T-helper 17 cell (primary cell): ENCODE measurements at places on chromosomes 3 and 15. TPM values are rescaled to one million over a fixed set of nuclear protein-coding genes. Genes with fewer than 3 reads are reported as not detected.
A peak's percentile ranks its signal among the peaks of the same experiment; 100 is the strongest.

- H3K27me3 ChIP-seq: peaks cover 32% of the 10 kb centered on the region
- no peak overlapping the region for H3K27ac ChIP-seq
- H3K36me3 ChIP-seq: peaks cover 2% of the 10 kb centered on the region
- H3K4me3 ChIP-seq: no peak overlapping the region
- no peak for DNase-seq
Measured at GRCh38 chr15:71752128-71752527, 58.2 kb upstream of the NR2E3 start.

DNA sequence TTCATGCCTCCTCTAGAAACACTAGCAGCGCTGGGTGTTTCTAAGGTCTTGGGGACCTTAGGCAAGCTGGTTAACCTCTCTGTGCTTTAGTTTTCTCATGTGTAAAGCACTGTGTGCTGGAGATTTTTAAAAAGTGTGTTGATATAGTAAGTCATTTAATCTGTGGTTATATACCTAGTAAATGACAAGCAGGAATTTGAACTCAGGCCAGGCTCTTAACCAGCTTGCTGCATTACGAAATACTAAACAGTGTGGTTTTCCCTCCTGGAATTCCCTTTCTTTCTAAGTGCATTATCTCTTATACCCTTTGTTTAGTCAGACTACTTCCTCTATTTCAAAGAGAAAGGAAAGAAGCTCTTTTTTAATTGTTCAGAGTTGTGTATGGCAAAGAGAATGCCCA is 26.5 kb downstream of the NEO1 start:
- peaks cover 23% of the 10 kb centered on the region for H3K4me1 ChIP-seq
- no peaks in the 10 kb centered on the region for H3K27me3 ChIP-seq
- no peak for DNase-seq
- no peak overlapping the region for H3K4me3 ChIP-seq
- no peak overlapping the region for H3K27ac ChIP-seq

DNA sequence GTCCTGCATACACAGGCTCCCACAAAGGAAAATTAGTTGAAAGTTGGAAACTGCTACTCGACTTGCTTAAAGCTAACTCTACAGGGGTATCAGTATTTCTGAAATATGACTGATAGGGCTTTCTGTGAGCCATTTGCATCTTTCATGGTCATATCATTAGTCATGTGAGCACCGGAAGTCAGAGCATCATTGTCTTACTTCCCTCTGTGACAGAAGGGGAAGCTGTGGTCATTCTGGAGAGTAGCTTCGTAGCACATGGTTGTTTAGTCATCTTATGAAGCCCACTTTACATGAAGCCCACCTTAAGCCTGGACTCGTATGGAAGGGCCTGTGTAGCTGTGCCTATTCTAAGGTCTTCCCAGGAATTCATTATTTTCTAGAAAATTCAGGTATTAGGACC is 69.0 kb downstream of the COL6A5 start:
- no peaks in the 10 kb centered on the region for H3K4me1 ChIP-seq
- H3K27ac ChIP-seq: no peak overlapping the region
- H3K27me3 ChIP-seq: peaks cover 12% of the 10 kb centered on the region

DNA sequence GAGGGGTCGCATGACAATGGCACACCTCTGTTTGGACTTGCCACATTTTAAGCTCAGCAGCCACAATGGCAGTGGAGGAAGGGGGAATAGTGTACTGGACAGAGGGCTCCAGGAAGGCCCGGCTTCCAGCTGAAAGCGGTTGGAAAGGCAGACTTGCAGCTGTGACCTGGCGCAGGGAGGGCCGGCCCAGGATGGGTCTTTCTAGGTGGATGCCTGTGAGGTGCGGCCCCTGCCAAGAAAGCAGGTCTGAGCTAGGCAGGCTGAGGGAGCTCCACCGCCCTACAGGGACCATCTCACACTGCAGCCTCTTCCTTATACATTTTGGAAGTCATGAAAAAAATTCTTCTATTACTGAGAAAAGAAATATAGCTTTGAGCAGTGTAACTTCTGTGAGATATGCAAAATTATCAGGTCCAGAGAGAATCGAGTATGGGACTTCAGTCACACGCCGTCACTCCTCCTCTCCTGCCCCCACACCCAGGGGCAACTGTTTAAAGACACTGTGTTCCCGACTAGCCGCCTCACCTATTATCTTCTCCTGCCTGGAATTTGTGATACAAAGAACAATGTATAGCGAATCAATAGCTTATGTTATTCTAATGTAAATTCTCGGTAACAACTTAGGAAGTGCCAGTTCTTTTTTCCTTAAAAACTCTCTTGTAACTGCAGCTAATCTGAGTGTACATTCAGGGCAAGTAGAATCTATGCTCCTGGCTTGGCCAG is 331.0 kb downstream of the OCA2 start:
- no peak for DNase-seq
- H3K27me3 ChIP-seq: no peaks in the 10 kb centered on the region

DNA sequence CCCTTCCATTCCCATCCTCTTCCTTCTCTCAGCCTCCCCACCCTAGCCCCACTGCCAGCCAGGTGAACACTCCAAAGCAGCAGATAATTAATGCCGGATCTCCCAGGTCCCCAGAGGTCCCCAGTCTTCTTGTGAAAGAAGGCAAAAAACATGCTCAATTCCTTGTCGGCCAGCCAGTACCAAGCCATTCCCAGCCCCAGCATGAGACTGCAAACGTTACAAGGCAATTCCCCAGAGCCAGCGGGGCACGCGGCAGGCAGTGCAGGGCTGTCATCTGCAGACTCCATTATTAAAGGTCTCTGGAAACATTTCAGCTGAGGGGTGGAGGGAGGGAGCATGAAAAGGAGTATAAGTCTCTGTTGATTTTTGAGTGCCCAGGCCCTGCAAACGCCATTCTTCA is 117.8 kb downstream of the XXYLT1 start:
- H3K27me3 ChIP-seq: no peaks in the 10 kb centered on the region
- H3K4me3 ChIP-seq: no peak overlapping the region
- no peak for DNase-seq
- peaks cover 32% of the 10 kb centered on the region for H3K4me1 ChIP-seq
- H3K36me3 ChIP-seq: peaks cover 7% of the 10 kb centered on the region
- H3K27ac ChIP-seq: no peak overlapping the region

GRCh38 chr15:92095693-92096092 is 242.2 kb downstream of the SLCO3A1 start:
- H3K36me3 ChIP-seq: no peaks in the 10 kb centered on the region
- H3K27me3 ChIP-seq: no peaks in the 10 kb centered on the region
- H3K27ac ChIP-seq: peak overlapping the region; percentile 93

DNA sequence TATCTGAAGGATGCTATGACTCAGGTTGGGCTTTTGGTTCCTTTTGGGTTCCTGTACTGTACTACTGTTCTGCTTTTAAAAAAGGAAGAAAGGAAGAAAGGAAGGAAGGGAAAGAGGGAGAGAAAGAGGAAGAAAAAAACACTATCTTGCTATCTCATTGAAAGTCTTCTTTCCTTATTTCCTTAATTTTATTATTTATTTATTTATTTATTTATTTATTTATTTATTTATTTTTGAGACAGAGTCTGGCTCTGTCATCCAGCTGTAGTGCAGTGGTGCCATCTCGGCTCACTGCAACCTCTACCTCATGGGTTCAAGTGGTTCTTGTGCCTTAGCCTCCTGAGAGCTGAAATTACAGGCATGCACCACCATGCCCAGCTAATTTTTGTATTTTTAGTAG is 198.9 kb upstream of the SOX2 start:
- H3K27ac ChIP-seq: no peak overlapping the region
- H3K27me3 ChIP-seq: no peaks in the 10 kb centered on the region
- H3K4me3 ChIP-seq: no peak overlapping the region
- no peaks in the 10 kb centered on the region for H3K36me3 ChIP-seq
- H3K4me1 ChIP-seq: no peaks in the 10 kb centered on the region
- DNase-seq: no peak

GRCh38 chr3:124823648-124824047 is 63.5 kb downstream of the ITGB5 start:
- H3K4me1 ChIP-seq: no peaks in the 10 kb centered on the region
- DNase-seq: no peak
- no peak overlapping the region for H3K4me3 ChIP-seq
- no peak overlapping the region for H3K27ac ChIP-seq

- no peak overlapping the region for H3K4me3 ChIP-seq
- no peaks in the 10 kb centered on the region for H3K36me3 ChIP-seq
- DNase-seq: no peak
- no peaks in the 10 kb centered on the region for H3K4me1 ChIP-seq
- H3K27ac ChIP-seq: no peak overlapping the region
Measured at GRCh38 chr3:73448761-73449301, 175.9 kb downstream of the PDZRN3 start.

DNA sequence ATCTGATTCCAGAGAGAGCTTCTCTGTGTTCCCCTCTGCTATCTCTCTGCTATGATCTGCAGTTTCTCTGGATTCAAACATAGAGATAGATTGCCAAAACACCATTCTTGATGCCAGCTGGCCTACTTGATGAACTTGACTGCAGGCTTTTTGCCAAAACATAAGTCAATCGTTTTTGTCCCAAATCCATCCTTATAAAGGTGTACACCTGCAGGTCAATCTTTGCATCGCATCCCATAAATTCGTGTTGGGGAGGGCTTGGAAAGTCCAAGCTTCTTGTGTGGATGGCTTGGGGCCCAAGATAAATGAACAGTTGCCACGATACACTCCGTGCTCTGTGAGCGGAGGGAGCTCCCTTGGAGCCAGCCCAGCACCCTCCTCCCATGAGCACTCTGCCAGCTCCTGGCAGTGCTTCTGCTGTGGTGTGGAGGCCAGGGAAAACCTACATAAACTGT is 2.7 kb downstream of the CERS3 start:
- H3K36me3 ChIP-seq: peaks cover 3% of the 10 kb centered on the region
- peaks cover 5% of the 10 kb centered on the region for H3K27me3 ChIP-seq
- H3K27ac ChIP-seq: no peak overlapping the region
- H3K4me3 ChIP-seq: no peak overlapping the region
- DNase-seq: no peak
- peaks cover 17% of the 10 kb centered on the region for H3K4me1 ChIP-seq

DNA sequence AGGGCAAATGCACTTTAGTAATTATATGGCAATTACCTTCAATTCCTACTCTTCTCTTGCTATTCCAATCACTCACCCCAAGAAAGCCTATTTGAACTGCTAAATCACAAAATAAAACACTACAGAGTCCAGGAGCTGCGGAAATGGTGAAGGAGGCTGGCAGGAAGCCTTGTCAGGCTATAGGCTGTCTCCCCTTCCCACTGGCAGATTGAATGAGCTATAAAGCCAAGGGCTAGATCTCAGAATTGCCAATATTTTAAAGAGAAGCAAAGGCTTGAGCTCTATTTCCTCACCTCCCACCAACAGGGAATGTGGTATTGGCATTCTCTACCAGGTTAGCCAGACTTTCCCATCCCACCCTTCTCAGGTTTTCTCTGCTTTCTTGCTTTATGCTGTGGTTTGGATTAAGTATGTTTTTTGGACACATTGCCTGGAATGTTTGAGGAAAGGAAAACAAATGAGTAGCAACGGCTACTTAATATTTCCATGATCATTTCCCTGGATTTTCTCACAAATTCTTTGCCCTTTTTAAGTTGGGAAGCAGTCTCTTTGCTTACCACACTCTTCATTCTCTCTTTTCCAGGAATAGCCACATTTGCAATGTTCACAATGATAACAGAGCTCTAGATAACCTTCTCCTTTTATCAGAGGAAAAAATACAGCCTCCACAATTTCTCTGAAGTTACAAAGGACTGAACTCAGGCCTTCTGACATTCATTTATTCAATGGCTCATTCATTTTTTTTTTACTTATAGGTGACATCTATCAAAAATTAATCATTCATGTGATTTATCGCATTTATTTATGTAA is 1125.4 kb downstream of the ROBO1 start:
- H3K4me3 ChIP-seq: no peak overlapping the region
- H3K4me1 ChIP-seq: no peaks in the 10 kb centered on the region
- H3K27me3 ChIP-seq: no peaks in the 10 kb centered on the region
- no peak for DNase-seq
- H3K36me3 ChIP-seq: no peaks in the 10 kb centered on the region
- H3K27ac ChIP-seq: no peak overlapping the region

Gene PAQR5
- total RNA-seq: not detected

Gene GOLGA8S
- total RNA-seq: 0.07 TPM

Gene COL6A5
- total RNA-seq: not detected

Gene CFAP91
- total RNA-seq: 2.7 TPM

Gene PLA2G4F
- not detected for total RNA-seq

Gene TMCO5A
- not detected for total RNA-seq

Gene CLDN11
- not detected for total RNA-seq
